ENCODE measurements at places on chromosomes 3 and 15.

- no peak for DNase-seq
These were observed 706.2 kb downstream of the GRM7 start for GRCh38 chr3:7567160-7567559.

DNA sequence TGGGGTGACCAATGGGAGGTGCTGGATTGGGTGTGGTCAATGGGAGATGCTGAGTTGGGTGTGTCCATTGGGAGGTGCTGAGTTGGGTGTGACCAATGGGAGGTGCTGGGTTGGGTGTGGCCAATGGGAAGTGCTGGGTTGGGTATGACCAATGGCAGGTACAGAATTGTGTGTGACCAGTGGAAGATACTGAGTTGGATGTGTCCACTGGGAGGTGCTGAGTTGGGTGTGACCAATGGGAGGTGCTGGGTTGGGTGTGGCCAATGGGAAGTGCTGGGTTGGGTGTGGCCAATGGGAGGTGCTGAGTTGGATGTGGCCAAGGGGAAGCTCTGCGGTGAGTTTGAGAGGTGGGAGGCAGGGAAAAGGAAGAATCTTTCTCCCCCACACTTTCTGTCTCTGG, 250.0 kb upstream of the PROK2 start:
- no peak for DNase-seq

- DNase-seq, result peak; percentile 53
These were observed 181.8 kb downstream of the MCTP2 start for GRCh38 chr15:94412979-94413746.

DNA sequence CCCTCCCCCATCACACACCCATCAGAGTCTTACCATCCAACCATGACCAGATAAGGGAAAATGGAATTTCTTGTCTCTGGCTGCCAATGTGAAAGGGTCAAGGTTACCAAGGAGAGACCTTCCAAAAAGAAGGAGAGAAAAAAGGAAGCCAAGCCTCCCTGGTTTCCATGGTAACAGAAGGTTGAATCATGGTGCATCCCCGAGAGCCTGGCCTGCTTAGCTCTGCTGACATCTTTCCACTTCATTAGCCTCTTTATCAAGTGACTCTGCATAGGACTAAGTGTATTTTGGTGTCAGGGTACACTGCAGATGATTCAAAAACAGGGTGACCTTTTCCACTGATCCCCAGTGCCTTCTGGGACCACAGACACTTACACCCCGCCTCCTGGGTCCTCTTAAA, 225.7 kb upstream of the PPP2R3A start:
- DNase-seq, result no peak

- DNase-seq, result no peak
These were observed 117.2 kb upstream of the LRIG1 start for GRCh38 chr3:66618066-66618465.

DNA sequence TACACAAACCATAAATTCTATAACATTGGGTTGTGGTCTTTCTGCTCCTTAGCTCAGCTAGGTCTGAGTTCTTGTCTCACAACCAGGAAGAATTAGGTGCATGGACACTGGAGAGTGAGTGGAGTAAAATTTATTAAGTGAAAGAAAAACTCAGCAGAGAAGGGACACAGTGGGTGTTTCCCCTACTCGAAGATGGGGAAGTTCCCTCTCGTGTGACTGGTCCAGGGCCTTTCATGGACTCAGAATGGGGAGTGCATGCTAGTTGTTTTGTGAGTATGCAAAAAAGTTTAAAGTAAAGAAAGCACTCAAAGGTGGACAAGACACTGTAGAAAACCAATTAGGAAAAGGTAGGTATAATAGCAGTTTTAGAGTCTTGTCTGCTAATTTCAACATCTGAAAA, 215.5 kb upstream of the RORA start:
- DNase-seq, result no peak

DNA sequence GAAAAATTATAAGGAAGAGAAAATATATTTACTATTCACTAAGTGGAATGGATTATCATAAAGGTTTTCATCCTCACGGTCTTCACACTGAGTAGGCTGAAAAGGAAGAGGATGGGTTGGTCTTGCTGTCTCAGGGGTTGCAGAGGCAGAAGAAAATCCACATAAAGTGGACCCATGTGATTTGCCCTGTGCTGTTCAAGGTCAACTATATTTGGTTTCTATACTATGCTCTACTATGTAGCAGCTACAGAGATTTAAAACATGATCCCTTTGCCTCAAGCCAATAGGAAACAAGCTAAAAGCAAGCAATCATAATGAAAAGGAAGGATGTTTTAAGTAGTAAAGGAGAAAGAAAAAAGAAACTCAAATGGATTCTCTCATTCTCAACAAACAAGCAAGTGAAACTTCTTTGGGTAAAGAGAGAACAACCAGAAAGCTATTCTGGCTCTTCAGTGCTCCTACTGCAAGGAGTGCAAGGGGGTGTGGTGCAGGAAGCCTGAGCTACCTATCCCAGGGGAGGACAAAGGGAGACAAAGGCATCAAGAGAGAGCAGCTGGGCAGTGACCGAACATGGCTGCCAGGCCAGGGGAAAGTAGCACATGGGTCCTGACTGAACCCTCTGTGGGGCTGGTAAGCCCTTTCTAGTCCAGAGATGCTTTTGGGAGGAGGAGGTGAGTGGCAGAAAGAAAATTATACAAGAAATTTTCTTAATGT, 35.9 kb downstream of the SFMBT1 start:
- DNase-seq, result no peak

- DNase-seq, result no peak
These were observed 4.2 kb downstream of the STOML1 start for GRCh38 chr15:73987681-73988444.
